H1 (cell line): ENCODE measurements at places on chromosomes 11 and 22. TPM values are rescaled to one million over a fixed set of nuclear protein-coding genes. Genes with fewer than 3 reads are reported as not detected.
A peak's percentile ranks its signal among the peaks of the same experiment; 100 is the strongest.

The MN1 gene
- total RNA-seq, result 4.9 and 5.2 TPM in 2 replicates

The CTSC gene
- total RNA-seq, result 362 and 369 TPM in 2 replicates

The CRYAB gene
- 2.0 and 4.0 TPM in 2 replicates for total RNA-seq

The CDC45 gene
- total RNA-seq, result 31.9 and 32.6 TPM in 2 replicates

The DBX1 gene
- total RNA-seq, result not detected in 2 replicates

The GNAZ gene
- total RNA-seq, result 9.6 and 9.7 TPM in 2 replicates

The PKNOX2 gene
- total RNA-seq, result 1.9 and 2.0 TPM in 2 replicates

The OLFML1 gene
- total RNA-seq, result 0.24 TPM in 1 of 2 replicates, not detected in the other

The ROM1 gene
- 0.55 and 2.2 TPM in 2 replicates for total RNA-seq

The VPREB1 gene
- total RNA-seq, result not detected in 2 replicates

GRCh38 chr22:19172213-19173046 is 6.1 kb downstream of the SLC25A1 start:
- no peak for DNase-seq

GRCh38 chr11:126879516-126879915 is 121.1 kb downstream of the KIRREL3 start:
- DNase-seq, result no peak

DNA sequence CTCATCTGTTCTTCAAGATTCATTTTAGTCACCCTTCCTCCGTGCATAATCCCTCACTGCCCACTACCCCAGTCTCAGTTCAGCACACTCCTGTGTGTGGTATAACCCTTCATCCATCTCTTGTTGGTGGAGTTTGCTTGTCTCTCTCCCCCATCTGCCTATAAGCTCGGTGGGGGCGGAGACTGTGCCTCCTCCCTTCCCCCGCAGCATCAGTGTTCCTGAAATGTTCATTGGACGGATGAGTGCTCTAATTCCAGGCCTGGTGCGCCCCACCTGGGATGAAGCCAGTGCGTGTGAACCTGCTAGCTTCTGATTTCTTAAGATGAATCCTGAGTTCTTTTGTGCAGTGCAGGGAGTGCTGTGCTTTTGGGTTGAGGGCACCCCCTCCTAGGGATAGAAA is 100.0 kb downstream of the GRIK4 start:
- no peak for DNase-seq

DNA sequence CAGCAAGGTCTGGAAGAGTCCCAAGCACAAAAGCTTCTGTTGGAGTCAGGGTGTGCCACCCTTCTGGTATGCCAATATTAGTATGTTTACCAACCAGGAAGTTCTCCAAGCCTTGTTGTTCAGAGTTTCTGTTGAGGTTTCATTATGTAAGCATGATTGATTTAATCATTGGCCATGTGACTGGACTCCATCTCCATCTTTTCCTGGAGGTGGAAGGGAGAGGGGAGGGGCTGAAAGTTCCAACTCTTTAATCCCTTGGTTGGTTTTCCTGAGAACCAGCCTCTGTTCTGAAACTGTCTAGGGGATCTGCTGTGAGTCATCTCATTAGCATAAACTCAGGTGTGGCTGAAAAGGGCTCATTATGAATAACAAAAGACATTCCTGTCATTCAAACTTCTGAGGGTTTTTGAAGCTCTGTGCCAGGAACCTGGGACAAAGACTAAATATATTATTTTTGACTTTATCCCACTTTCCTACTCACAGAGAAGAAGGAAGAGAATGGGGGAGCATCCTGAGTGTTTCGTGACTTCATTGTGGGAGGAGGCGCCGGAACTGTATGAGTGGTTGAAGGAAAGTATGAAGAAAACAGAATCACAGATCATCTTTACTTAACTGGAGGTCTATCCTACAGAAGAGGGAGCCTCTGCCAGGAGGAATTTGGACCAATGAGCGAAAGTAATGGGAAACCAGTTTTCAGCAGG is 138.2 kb downstream of the NECTIN1 start:
- DNase-seq, result no peak

DNA sequence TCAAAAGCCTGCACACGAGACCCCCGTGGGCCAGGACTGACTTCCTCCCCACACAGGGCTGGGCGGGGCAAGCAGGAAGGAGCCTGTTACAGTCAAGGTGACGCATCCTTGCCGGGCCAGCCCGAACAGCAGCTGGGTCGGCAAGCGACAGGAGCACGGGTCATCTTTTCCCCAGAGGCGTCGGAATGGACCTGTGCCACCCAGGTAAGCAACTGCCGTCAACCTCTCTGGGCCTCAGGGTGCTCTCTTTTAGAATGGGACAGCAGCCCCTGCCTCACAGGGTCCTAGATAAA is at the start of gene CYTH4:
Gene CYTH4 (plus strand): TSS at position 124 of the 293 bp plus-strand sequence. CDS start 62 bp downstream, at position 186.
- no peak for DNase-seq

DNA sequence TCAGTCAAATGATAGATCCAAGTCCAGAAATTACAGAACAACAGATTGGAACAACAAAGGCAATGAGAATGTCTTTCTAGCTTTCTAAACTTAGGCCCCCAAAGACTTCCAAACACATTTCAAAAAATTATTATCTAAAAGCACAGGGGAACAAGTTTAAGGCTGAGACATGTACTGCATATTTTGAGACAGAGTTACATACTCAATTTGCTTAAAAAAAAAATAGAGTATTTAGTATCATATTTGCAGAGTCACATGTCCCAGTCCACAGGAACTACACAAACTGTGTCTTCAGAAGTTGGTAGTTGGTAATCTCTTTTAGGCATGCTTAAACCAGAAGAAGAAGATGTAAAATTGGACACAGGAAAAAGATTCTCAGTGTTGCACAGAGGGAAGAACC is 127.2 kb downstream of the MAML2 start:
- no peak for DNase-seq

GRCh38 chr11:21933095-21933494 is 259.8 kb upstream of the ANO5 start:
- DNase-seq, result no peak

DNA sequence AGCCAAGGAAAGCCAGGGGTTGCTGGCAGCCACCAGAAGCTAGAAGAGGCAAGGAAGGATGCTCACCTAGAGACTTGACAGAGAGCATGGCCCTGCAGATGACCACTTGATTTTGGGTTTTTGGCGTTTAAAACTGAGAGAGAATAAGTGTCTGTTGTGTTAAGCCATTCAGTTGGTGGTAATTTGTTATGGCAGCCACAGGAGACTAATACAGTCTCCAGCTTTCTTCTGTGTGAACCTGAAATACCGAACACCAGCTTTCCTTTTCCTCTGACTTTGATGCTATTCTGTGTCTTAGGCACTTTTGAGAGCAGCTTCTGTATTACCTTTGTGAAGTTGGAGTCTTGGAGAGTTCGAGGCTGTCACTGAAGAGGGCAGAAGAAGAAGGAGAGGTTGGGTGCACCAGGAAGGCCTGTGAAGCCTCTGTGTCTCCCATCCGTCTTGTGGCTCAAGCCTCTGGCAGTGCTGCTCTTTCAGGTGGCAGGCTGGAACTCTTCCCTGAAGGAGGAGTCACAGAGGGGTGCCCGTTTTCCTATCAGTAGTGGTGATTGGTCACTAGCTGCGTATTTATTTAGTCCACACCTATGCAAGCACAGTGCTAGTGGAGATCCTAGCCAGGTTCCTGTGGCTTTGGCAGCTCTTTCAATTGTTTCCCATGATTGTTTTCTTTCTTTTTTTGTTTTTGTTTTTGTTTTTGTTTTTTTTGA is 2.5 kb downstream of the TBC1D22A start:
- DNase-seq, result no peak

GRCh38 chr11:45210846-45211245 is 64.4 kb downstream of the PRDM11 start:
- DNase-seq, result no peak

GRCh38 chr22:46462726-46463371 is 74.6 kb downstream of the CELSR1 start:
- DNase-seq, result no peak

- no peak for DNase-seq
These were observed 138.1 kb downstream of the SHANK2 start for GRCh38 chr11:71114124-71114851.

DNA sequence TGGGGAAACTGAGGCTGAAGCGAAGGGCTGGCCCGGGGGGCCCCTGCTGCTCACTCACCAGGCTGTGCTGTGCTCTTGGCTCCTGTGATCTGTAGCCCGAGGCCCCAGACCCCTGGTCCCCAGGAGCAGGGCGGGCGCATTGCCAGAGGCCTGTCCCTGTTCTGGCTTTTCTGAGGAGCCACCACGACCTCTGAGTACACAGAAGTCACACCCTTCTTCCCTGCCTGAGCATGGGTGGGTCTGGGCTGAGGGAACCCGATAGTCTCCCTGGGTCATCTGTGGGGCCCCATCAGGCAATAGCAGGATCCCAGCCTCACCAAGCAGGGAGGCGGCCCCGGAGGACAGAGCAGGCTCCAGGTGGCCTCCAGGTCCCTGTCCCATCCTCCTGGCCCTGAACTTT is 5.1 kb downstream of the CASTOR1 start:
- DNase-seq, result no peak

DNA sequence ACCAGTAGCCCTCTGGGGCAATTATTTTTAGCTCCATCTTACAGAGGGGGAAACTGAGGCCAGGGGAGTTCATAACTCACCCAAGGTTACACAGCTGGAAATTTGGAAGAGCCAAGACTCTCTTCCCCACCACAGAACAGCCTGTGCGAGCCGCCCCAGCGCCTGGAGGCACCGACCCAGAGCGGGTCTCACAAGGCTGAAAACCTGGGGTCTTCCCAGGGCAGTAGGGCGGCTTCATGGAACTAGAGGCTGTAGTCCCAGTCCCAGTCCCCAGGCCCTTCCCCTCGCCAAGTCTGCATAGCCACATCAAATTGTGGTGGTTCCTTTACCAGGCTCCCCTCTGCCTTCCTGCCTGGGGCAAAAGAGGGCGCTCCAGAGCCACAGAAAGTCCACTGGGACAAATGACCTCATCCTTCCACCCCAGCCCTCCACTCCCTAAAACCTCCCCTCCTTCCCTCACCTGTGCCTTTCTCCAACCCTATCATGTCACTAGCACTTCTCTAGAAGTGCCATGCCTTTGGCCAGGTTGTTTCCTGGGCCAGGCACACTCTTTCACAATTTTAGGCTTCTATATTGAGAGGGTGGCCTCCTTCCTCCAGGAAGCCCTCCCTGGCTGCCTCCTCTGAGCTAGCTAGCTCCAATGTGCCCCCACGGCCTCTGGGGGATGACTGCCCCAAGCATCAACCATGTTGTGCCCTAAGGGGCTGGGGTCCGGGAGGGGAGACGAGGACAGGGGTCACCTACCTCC is 15.2 kb upstream of the CDC42EP1 start:
- DNase-seq, result peak; percentile 61
